ENCODE measurements at places on chromosomes 3 and 15. TPM values are rescaled to one million over a fixed set of nuclear protein-coding genes. Genes with fewer than 3 reads are reported as not detected.

The SHF gene
- total RNA-seq = 25.4 TPM

The PSMA4 gene
- total RNA-seq = 239 TPM

The LTK gene
- total RNA-seq = 0.27 TPM

The CFAP44 gene
- 5.3 TPM for total RNA-seq

The SPESP1 gene
- 0.86 TPM for total RNA-seq

GRCh38 chr3:148950806-148951205 is 40.5 kb upstream of the GYG1 start:
- H3K4me1 ChIP-seq = no peaks in the 10 kb centered on the region
- no peaks in the 10 kb centered on the region for H3K27me3 ChIP-seq
- H3K27ac ChIP-seq = no peak overlapping the region
- no peaks in the 10 kb centered on the region for H3K36me3 ChIP-seq
- no peak for DNase-seq
- no peak overlapping the region for H3K4me3 ChIP-seq

GRCh38 chr3:195441051-195441450 is 1.8 kb downstream of the ACAP2 start:
- peak overlapping the region; percentile 79 for H3K27ac ChIP-seq
- no peaks in the 10 kb centered on the region for H3K27me3 ChIP-seq
- H3K36me3 ChIP-seq = no peaks in the 10 kb centered on the region
- no peak for DNase-seq

GRCh38 chr3:59580499-59580898 is 530.7 kb upstream of the CFAP20DC start:
- H3K4me1 ChIP-seq = peaks cover 3% of the 10 kb centered on the region
- H3K27ac ChIP-seq = no peak overlapping the region
- H3K36me3 ChIP-seq = no peaks in the 10 kb centered on the region

- H3K36me3 ChIP-seq = no peaks in the 10 kb centered on the region
- no peak for DNase-seq
- H3K4me1 ChIP-seq = peaks cover 70% of the 10 kb centered on the region
- no peaks in the 10 kb centered on the region for H3K27me3 ChIP-seq
Measured at GRCh38 chr3:45596290-45596791, 1.8 kb downstream of the LIMD1 start.

DNA sequence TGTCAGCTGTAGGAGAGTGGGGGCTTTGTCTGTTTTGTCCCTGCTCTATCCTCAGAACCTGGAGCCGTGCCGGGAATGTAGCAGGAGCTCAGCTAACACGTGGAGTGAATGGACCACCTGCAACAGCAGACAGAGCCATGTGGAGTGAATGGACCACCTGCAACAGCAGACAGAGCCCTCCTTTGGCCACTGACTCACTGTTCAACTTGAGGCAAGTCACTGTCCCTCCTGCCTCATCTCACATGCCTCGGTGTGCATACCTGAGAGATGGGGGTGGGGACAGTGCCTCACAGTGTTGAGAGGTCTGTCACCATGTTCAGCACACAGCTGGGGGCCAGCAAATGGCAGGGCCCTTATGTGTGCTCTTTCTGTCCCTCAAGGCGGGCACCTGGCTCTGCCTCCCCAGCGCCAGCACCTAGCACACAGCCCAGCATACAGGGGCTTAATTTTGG is 27.9 kb downstream of the FEM1B start:
- H3K4me1 ChIP-seq = peaks cover 5% of the 10 kb centered on the region
- no peaks in the 10 kb centered on the region for H3K36me3 ChIP-seq
- H3K27me3 ChIP-seq = peaks cover 3% of the 10 kb centered on the region
- H3K27ac ChIP-seq = no peak overlapping the region

- H3K4me1 ChIP-seq = peaks cover 4% of the 10 kb centered on the region
- H3K36me3 ChIP-seq = no peaks in the 10 kb centered on the region
- no peak for DNase-seq
- peak overlapping the region; percentile 57 for H3K27ac ChIP-seq
- peak overlapping the region; percentile 62 for H3K4me3 ChIP-seq
Measured at GRCh38 chr3:142028243-142028777, 121.0 kb downstream of the TFDP2 start.

- no peaks in the 10 kb centered on the region for H3K4me1 ChIP-seq
- H3K27me3 ChIP-seq = peaks cover 6% of the 10 kb centered on the region
- H3K36me3 ChIP-seq = no peaks in the 10 kb centered on the region
- H3K4me3 ChIP-seq = no peak overlapping the region
- H3K27ac ChIP-seq = no peak overlapping the region
Measured at GRCh38 chr3:72896996-72897757, 9.3 kb downstream of the GXYLT2 start.

DNA sequence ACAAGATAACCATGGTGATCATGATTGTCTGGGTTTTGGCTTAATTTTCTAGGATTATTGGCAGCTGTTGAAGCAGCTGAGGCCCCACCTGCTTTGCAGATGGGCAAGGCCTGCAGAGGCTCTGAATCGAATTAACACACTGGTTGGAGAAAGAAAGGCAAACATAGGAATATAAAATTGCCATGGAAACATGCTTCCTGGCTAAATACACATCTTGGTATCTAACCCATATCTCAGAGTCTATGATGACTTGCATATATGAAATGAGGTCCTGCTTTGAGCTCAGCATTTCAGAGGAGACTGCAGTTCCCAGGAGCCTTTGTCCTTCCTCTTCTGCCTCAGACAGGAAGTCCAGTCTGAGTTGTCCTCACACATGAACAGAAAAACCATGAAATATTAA is 24.3 kb upstream of the SV2B start:
- H3K27ac ChIP-seq = no peak overlapping the region
- no peaks in the 10 kb centered on the region for H3K36me3 ChIP-seq
- DNase-seq = no peak
- H3K27me3 ChIP-seq = no peaks in the 10 kb centered on the region

- no peaks in the 10 kb centered on the region for H3K4me1 ChIP-seq
- no peak overlapping the region for H3K4me3 ChIP-seq
- no peak overlapping the region for H3K27ac ChIP-seq
Measured at GRCh38 chr3:14514323-14514720, 25.8 kb downstream of the GRIP2 start.

DNA sequence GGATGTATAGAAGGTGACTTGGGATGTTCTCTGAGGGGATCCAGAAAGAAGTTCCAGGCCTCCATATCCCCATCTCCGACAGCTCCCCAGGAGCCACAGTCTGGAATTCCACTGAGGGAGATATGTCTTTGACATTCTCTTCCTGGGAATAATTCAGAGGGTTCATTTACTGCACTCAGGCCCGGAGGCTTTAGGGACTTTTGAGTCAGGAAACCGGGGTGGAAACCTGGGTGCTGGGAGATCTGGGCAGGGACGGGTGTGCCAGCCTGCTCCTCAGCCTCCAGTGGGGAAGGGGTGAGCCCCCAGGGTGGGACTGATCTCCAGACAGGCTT is 147.7 kb downstream of the SMAD6 start:
- H3K4me3 ChIP-seq = no peak overlapping the region
- H3K4me1 ChIP-seq = no peaks in the 10 kb centered on the region
- no peak for DNase-seq
- H3K27ac ChIP-seq = no peak overlapping the region
- no peaks in the 10 kb centered on the region for H3K27me3 ChIP-seq

GRCh38 chr15:77798847-77799246 is 166.1 kb upstream of the LINGO1 start:
- H3K4me3 ChIP-seq = no peak overlapping the region
- H3K27ac ChIP-seq = no peak overlapping the region
- no peaks in the 10 kb centered on the region for H3K27me3 ChIP-seq
- no peaks in the 10 kb centered on the region for H3K36me3 ChIP-seq
- DNase-seq = no peak
- H3K4me1 ChIP-seq = no peaks in the 10 kb centered on the region

GRCh38 chr3:55017876-55018275 is 90.0 kb upstream of the LRTM1 start:
- no peaks in the 10 kb centered on the region for H3K36me3 ChIP-seq
- H3K27me3 ChIP-seq = no peaks in the 10 kb centered on the region
- DNase-seq = no peak
- no peak overlapping the region for H3K4me3 ChIP-seq

DNA sequence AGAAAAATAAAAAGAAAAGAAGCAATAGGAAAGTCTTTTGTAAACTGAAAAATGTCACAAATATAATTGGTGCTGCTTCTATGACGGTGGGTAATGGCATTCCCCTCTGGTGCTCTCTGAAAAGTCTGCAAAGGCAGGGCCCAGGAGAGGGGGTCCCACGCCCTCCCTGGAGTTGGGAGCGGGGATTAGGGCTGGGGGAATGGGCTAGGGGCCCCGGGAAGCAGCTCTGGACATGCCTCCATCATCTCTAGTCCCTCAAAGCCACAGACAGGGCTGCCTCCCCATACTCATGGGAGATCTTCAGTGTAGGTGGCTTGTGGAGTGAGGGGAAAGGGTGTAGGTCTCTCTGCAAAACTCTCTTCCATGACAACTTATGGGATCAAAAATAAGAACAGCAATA is 7.8 kb upstream of the RHCG start:
- H3K4me3 ChIP-seq = no peak overlapping the region
- no peaks in the 10 kb centered on the region for H3K36me3 ChIP-seq
- no peaks in the 10 kb centered on the region for H3K4me1 ChIP-seq
- no peaks in the 10 kb centered on the region for H3K27me3 ChIP-seq
- no peak for DNase-seq
- no peak overlapping the region for H3K27ac ChIP-seq

DNA sequence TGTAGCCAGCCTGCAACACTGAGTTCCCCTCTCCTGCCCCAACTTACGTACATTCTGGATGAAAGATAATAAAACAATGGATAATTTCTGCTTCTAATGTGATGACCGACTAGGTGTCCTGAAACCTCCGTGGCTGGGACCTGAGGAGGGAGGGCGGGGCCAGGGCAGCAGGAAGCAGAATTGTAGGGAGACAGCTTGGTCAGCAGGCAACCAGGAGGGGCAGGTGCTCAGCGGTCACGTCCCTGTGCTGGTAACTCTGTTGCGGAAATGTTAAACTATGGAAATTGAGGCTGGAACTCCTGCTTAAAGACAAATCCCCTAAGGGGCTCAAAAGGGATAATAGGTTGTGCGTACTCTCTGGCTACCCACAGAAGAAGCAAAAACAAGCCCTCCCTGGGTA is 30.4 kb downstream of the SLC6A20 start:
- H3K27me3 ChIP-seq = no peaks in the 10 kb centered on the region
- H3K36me3 ChIP-seq = no peaks in the 10 kb centered on the region
- DNase-seq = no peak
- no peak overlapping the region for H3K4me3 ChIP-seq
- no peaks in the 10 kb centered on the region for H3K4me1 ChIP-seq
- H3K27ac ChIP-seq = no peak overlapping the region

- no peak overlapping the region for H3K27ac ChIP-seq
- peak; percentile 60 for DNase-seq
- peaks cover 21% of the 10 kb centered on the region for H3K36me3 ChIP-seq
- no peaks in the 10 kb centered on the region for H3K27me3 ChIP-seq
- no peak overlapping the region for H3K4me3 ChIP-seq
- H3K4me1 ChIP-seq = no peaks in the 10 kb centered on the region
Measured at GRCh38 chr3:40317061-40317855, 7.8 kb downstream of the EIF1B start.

- H3K27me3 ChIP-seq = peaks cover 3% of the 10 kb centered on the region
- no peak overlapping the region for H3K27ac ChIP-seq
- H3K36me3 ChIP-seq = no peaks in the 10 kb centered on the region
- DNase-seq = no peak
- peaks cover 20% of the 10 kb centered on the region for H3K4me1 ChIP-seq
Measured at GRCh38 chr3:134368751-134369105, 5.5 kb downstream of the AMOTL2 start.

GRCh38 chr3:59436164-59436958 is 386.5 kb upstream of the CFAP20DC start:
- H3K4me3 ChIP-seq = no peak overlapping the region
- no peak for DNase-seq
- no peaks in the 10 kb centered on the region for H3K36me3 ChIP-seq
- no peak overlapping the region for H3K27ac ChIP-seq
- no peaks in the 10 kb centered on the region for H3K4me1 ChIP-seq
- no peaks in the 10 kb centered on the region for H3K27me3 ChIP-seq

- H3K4me1 ChIP-seq = no peaks in the 10 kb centered on the region
- H3K27me3 ChIP-seq = no peaks in the 10 kb centered on the region
- no peak for DNase-seq
- no peak overlapping the region for H3K4me3 ChIP-seq
- no peaks in the 10 kb centered on the region for H3K36me3 ChIP-seq
Measured at GRCh38 chr3:65638301-65638700, 400.4 kb downstream of the MAGI1 start.

- no peaks in the 10 kb centered on the region for H3K27me3 ChIP-seq
- no peak overlapping the region for H3K27ac ChIP-seq
- DNase-seq = no peak
- no peaks in the 10 kb centered on the region for H3K36me3 ChIP-seq
- H3K4me1 ChIP-seq = no peaks in the 10 kb centered on the region
- no peak overlapping the region for H3K4me3 ChIP-seq
Measured at GRCh38 chr3:143078883-143079282, 40.7 kb upstream of the CHST2 start.

GRCh38 chr15:96064351-96064756 is 266.1 kb upstream of the NR2F2 start:
- DNase-seq = no peak
- no peak overlapping the region for H3K4me3 ChIP-seq
- no peaks in the 10 kb centered on the region for H3K36me3 ChIP-seq
- H3K27me3 ChIP-seq = no peaks in the 10 kb centered on the region

DNA sequence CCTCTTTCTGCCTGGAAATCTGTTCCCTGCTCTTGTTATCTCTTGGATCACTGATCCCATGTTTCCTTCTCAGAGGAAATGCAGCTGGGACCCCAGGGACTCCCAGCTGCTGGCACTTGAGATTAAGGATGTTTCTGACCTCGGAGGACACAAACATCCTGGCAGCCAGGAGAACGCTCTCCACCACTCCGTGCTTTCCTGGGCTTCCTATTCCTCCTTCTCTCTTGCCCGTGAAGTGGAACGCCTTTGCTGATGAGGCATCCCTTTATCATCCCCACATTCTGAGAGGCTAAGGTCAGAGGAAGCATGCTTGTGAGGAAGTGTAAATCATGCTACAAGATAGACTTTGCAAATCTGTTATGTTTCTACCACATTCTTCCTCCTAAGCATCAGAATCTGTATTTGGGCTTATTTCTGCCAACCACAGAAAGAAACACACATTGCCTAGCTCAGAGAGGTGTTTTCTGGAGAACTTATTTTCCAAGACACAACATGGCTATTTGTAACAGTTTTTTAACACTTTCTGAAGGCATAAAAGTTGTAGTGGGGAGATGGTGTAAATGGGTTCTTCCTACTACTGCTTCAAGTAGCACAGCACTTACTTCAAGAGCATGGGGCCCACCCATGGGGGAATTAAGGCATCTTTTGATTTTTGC is 25.6 kb upstream of the LDHAL6B start:
- H3K36me3 ChIP-seq = no peaks in the 10 kb centered on the region
- no peaks in the 10 kb centered on the region for H3K27me3 ChIP-seq
- no peak overlapping the region for H3K27ac ChIP-seq
- H3K4me3 ChIP-seq = no peak overlapping the region
- H3K4me1 ChIP-seq = no peaks in the 10 kb centered on the region
- DNase-seq = no peak

GRCh38 chr3:165056510-165056909 is 21.8 kb downstream of the SI start:
- H3K27me3 ChIP-seq = no peaks in the 10 kb centered on the region
- no peak overlapping the region for H3K4me3 ChIP-seq
- H3K4me1 ChIP-seq = no peaks in the 10 kb centered on the region
- H3K36me3 ChIP-seq = no peaks in the 10 kb centered on the region
- no peak for DNase-seq
